CD4-positive, alpha-beta memory T cell (primary cell): ENCODE measurements at places on chromosomes 3 and 15.

- DNase-seq, result no peak
Observed at GRCh38 chr3:42056840-42057239, 34.3 kb upstream of the TRAK1 start.

DNA sequence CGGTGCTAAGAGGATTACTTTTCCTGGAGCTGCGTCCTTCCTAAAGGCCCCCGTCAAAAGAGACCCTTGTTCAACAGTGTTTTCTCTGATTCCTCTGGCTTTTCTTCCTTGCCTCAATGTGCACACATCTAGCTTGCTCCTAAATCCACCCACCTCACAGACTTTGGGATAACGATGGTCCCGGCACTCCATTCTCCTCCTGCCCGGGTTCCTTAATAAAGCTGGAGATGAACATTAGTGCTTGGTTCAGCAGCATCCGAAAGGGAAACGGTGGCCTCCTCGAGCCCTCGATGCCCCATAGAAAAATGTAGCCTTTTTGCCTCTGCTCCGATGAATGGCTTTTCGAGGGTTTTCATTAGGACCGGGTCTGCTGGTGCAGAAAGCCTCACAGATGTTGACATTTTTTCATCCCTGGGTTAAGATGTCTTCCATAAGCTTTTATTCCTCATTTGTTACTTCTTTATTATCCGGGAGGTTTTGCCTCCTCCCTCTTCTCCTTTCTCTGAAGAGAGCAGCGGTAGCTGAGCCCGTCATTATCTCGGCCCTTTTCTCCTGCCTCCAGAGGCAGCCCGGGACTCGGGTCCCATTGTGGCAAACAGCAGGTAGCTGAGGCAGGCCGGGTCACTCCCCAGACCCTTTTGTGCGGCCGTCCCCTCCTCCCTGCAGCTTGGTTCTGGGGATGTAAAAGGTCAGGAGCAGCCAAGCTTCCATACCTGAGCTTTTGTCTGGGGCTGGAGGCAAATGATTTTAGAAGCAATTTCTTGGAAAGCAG, 64.6 kb downstream of the CPN2 start:
- DNase-seq, result no peak

GRCh38 chr3:20511863-20512505, 326.0 kb upstream of the SGO1 start:
- no peak for DNase-seq

DNA sequence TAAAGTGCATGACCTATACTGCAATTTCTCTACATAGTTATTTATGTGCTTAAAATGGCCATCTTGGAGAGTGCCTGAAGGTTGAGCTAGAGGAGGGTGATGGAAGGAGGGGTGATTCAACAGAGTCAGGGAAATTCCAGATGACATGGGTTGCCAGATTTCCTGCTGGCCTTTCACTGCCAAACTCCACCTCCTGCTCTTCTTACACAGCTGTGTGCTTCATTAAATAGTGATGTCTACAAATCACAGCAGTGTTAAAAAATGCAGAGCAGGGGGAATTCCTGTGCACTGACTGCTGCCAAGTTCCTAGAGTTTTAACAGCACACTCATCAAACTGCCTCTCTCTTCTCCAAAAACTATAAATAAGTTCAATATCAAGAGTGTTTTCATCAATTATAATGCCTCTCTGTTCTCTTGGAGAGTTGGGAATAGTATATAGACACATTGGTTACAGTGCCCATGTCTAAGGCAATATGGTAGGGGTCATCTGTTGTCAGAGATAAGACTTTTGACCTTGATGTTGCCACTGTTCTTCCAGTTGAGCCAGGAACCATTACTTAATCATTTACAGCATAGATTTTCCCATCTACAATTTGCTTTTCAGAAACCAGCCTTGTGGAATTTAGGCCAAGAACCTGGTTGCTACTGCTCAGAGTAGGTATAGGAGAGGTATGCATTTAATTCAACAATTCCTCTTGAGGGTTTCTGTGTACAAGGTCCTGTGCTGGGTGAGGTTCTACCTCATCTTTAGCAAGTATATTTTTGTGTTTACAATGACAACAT, 79.6 kb downstream of the TP63 start:
- DNase-seq, result no peak

GRCh38 chr3:139259398-139259797, 84.4 kb upstream of the MRPS22 start:
- DNase-seq, result no peak

GRCh38 chr15:37693926-37694325, 240.5 kb upstream of the TMCO5A start:
- no peak for DNase-seq

- no peak for DNase-seq
Observed at GRCh38 chr3:19742935-19743334, 191.1 kb downstream of the EFHB start.

- DNase-seq, result no peak
Observed at GRCh38 chr3:187626581-187626980, 43.6 kb downstream of the SST start.

- no peak for DNase-seq
Observed at GRCh38 chr3:194140520-194141414, 4.8 kb downstream of the HES1 start.

DNA sequence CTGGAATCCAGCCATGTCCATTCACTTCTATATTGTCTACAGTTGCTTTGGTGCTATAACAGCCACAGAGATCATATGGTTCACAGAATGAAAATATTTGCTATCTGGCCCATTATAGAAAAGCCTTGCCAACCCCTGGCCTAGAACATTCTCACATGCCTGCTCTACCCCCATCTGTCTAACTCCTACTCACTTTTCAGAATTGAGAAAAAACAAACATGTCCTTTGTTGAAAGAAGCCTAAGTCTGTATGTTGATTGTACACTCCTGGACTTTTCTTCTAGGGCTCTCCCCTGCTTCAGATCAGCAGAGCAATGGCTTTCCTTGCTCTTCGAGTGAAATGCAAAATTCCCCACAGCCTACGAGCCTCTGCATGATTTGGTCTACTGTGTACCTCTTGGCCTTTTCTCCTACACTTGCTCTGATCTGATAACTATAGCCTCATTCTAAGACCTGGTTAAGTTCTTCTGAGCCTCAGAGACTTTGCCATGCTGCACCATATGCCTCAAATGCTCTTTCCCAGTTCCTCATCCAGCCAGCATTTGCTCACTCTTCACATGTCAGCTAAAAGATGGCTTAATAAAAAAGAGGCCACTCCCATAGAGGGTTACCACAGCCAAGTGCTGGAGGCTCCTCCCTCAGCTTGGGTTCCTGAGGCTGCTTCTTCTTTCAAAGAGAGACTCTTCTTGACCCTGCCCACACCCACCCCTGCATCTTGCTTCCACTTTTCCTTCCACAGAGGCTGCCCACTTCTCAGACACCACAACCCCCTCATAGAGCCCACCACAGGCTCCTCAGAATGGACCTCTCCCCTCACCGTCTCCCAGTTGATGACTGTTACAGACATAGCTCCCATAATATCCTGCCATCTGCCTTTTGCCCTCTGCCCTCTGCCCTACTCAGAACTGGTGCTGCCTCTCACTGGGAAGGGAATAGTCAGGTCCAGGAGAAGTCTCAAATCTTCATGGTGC, 22.9 kb upstream of the DCLK3 start:
- no peak for DNase-seq

GRCh38 chr3:105496343-105496742, 129.6 kb downstream of the ALCAM start:
- no peak for DNase-seq

GRCh38 chr15:46222826-46223225, 588.0 kb downstream of the SQOR start:
- DNase-seq, result no peak

DNA sequence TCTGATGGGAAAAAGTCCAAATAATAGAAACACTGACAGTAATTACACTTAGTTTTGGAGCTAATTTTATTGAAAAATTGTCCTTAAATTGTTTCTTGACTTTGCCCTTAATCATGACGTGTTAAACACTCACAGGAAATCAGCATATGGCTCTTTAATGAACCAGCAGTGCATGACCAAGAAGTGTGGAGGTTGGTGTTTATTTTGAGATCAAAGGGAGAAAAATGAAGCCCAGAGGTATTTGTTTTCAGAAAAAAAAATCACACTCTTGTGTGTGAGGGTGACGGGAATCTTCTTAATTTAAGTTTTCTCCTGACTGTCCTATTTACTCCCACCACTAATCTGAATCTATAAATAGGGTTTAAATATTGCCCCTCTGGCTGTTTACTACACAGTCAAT, 28.8 kb upstream of the SYNM start:
- DNase-seq, result no peak

DNA sequence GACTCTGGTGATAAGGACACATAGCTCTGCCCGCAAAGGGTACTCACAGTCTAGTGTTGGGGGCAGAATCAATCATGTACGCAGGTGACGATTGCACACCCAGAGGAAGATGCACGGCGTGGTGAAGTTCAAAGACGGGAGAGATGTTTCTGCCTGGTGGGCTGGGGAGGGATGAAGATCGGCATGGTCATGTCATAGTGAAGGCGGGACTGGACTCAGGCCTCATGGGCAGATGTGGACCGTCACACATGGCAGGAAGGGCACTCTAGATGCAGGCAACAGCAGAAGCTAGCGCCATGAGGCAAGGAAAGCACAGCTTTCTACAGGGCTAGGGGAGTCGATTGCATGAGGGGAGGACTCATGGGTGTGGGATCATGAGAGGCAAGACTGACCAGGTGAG, 240.6 kb downstream of the OPA1 start:
- DNase-seq, result no peak

GRCh38 chr3:11717301-11717700, 73.6 kb upstream of the VGLL4 start:
- DNase-seq, result no peak

GRCh38 chr3:133992381-133992780, 37.3 kb downstream of the SLCO2A1 start:
- DNase-seq, result no peak

- no peak for DNase-seq
Observed at GRCh38 chr3:31945738-31946052, 35.4 kb downstream of the OSBPL10 start.

DNA sequence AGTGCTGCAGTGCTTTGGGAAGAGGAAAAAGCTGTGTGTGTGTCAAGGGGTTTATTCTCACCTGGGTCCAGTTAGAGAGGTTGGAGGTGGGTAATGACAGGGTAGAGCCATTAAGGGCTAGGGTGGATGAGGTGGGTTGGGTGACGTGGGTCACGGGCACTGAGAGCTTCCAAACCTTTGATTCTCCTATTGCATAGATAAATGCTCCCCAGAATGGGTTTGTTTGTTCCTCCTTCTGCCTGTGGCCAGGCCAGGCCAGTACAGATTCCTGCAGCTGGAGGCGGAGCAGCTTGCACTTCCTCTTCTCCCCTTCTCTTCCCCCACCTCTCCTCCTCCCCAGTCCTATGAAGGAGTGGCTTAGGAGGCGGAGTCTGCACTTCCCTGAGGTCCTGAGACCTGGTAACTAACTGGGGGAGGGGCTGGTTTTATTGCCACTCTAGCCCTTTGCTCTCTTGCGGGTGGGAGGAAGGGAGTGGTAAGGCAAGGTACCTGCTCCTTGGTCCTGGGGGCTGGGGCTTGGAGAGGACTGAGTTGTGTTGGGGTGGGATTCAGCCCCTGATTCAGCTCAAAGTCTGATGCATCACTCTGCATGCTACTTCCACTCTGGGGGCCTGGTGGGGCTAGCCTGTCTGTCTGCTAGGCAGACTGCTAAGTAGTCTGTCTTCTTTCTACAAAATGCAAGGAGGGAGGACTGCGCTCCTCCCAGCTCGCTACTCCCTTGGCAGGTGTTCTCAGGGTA, 3.5 kb downstream of the SPINT1 start:
- no peak for DNase-seq

DNA sequence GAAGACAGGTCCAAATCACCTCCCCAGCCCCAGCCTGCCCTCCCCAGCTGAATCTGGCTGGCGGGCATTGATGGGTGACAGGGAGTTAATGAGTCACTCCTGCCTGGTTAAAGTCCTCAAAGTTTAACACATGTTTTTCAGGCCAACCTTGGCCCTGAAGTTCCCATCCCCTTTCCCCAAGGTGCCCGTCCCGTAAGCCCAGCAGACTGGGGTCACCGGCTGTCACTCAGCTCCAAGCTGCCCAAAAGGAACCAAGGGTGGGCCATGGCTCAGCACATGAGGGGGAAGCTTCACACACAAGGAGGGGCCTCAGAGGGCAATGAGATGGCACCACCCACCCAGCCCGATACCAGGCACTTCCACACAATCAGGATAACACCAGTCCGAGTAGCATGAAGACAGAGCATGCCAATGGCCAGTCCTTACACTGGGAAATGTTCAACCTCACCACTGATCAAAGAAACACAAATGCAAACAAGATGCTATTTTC, 10.2 kb upstream of the KLF15 start:
- no peak for DNase-seq
